ENCODE measurements at places on chromosomes 11 and 22.

DNA sequence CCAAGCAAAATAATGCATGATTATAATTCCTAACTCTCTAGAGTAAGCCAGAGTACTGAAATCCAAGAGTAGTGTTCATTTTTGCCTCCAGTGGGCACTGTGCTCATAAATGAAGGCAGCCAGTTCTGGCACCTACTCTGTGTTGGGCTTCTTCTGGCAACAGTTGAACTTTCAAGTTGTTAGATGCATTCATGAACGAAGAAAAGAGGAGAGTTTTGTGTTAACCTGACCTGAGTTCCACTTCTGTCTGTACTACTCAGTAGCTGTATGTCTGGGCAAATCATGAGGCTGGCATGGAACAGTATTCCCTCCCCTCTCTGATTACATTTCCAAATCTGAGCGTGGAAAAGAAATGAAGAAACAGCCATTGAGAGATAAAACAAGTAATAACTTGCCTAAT lies 20.3 kb upstream of the TENM4 start:
- peak; percentile 31 for DNase-seq

- no peak for DNase-seq
These were observed 1.2 kb downstream of the CYTH4 start for GRCh38 chr22:37283393-37283937.

DNA sequence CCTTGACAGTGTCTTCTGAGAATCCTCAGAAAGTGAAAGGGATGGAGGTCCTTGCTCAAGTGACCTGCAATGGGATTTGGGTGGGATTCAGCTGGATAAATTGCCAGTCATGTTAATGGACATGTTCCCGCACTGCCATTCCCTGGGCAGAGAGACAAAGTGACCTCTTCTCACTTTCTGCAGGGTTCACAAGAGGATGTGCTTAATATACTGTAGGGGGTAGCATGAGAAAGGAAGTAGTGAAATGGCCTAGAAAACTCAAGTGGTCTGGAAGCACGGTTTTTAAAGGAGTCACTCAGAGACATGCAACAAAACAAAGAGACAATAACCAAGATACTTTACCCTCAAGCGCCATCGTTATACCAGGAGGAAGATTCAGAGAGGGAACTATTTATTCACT lies 70.2 kb downstream of the NELL1 start:
- no peak for DNase-seq

DNA sequence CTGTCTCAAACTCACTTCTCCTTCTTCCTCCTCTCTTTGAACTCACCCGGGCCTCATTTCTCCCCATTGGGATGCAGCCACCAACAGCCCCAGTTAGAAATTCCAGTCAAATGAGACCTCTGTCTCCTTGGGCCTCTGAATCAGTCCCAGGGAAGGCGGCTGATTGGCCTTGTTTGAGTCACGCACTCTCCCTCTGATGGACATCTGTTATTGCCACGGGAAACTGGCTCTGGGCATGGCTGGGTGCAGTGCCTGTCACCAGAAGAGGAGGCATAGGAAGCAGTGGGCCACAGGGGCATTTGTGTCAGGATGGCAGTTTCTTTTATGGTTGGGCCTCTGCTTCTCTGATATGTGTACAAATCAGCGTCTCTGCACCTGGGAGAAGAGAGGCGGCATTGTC lies 9.6 kb upstream of the WNT11 start:
- no peak for DNase-seq

- DNase-seq, result no peak
These were observed 34.0 kb downstream of the IRAG1 start for GRCh38 chr11:10659339-10660216.

GRCh38 chr11:44417731-44418455 lies 108.0 kb upstream of the ALX4 start:
- no peak for DNase-seq

DNA sequence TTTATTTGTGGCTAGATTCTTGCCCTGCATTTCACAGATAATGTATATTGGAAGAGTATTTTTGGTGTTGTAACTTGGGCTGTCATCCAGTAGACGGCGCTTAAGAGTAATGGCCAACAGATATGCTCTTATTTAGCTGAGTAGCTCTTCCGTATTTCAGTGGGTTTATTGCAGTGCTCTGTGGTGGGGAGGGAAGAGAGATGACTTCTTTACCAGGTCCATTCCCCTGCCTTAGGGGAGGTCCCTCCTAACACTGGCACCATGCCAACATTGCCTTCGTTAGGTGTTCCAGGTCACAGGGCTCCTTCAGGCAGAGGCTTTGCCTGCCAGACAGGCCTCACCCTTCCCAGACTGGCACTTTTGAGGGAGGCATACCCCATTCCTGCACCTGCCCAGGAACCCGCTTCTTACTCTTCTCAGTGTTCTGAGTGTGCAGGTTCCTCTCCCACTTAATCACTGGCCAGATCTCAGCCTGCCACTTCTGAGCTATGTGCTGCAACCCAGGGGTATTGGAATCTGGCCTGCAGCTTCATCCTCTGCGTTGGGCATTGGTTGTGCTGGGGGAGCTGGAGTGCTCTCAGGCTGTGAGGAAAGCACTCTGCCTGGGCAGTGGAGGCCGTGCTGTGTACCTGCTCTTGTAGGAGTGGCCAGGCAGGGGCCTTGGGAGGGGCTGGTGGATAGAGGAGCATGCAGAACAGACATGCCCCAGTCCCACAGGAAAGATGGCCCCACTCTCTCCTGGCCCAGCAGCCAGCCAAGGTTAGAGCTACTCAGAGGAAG lies 29.4 kb upstream of the SLN start:
- DNase-seq, result no peak

- peak; percentile 64 for DNase-seq
These were observed 12.8 kb upstream of the HYLS1 start for GRCh38 chr11:125874556-125875124.

DNA sequence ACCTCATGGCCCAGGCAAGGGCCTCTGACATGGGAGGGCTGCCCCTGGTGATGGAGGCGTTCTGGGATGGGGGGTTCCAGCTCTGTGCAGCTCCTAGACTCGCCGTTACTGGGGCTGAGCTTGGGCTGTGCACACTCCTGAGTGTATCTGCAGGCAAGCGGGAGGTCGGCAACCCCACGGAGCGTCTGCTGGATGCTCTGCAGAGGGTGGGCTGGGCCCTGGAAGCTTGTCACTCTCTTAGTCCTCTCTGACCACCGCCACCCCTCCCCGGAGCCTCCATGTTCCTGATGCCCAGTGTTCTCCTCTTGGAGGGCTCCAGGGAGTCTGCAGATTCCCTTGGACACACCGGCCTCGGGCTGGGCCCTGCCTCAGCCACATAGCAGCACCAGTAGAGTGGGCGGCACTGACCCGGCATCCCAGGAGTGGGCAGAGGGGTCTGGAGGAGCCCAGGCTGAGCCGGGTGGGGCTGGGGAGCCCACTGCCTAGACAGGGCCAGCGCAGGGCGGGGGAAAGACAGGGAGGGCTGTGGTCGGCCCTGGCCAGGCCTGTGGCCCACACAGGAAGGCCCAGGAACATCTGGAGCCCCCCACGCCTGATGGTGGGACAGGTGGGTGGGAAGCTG lies 20.6 kb upstream of the MUC5B start:
- no peak for DNase-seq

DNA sequence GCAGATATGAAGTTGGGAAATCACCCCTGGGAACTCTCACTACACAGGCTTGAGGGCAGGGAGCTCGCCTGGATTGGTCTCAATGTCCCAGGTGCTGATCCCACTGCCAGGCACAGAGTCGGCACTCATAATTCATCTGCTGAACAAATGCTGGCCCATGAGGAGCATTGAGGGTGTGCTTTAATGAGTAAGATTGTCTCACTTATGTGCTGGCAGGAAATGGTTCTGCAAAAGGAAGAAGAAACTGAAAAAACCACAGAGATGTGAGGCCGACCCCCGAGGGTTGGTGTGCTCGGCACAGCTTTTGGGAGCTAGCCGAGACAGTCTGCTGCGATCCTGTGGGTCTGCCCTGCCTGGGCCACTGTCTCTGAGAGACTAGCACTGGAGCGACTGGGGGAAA lies 9.4 kb downstream of the PLAAT2 start:
- DNase-seq, result no peak

- DNase-seq, result no peak
These were observed 51.0 kb upstream of the SC5D start for GRCh38 chr11:121241343-121242211.

All from mucosa of gallbladder (tissue), 1 donor.